ENCODE measurements at places on chromosomes 2 and 18.

GRCh38 chr2:206700156-206700555 lies 18.0 kb downstream of the DYTN start:
- DNase-seq, result peak; percentile 46

GRCh38 chr2:1818404-1818803 lies 74.1 kb upstream of the PXDN start:
- no peak for DNase-seq

- DNase-seq, result no peak
Observed at GRCh38 chr2:43082903-43083677, 143.3 kb downstream of the ZFP36L2 start.

DNA sequence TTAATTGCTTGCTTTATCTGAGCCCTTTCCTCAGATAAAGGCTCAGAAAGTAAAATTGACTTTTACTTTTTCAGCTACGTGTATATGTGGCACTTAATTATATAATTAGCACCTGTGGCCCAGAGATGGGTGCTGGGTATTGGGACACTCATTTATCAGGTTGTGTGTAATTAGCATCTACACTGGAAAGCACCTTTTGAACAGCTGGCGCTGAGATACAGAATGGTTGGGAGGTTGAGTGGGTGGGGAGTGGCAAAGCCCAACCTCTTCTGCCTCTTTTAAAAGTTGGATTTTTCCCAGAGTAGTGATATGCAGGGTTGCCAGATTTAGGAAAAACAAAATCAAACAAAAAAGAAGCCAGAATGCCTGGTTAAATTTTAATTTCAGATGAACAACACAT lies 23.9 kb downstream of the SPTBN1 start:
- no peak for DNase-seq

DNA sequence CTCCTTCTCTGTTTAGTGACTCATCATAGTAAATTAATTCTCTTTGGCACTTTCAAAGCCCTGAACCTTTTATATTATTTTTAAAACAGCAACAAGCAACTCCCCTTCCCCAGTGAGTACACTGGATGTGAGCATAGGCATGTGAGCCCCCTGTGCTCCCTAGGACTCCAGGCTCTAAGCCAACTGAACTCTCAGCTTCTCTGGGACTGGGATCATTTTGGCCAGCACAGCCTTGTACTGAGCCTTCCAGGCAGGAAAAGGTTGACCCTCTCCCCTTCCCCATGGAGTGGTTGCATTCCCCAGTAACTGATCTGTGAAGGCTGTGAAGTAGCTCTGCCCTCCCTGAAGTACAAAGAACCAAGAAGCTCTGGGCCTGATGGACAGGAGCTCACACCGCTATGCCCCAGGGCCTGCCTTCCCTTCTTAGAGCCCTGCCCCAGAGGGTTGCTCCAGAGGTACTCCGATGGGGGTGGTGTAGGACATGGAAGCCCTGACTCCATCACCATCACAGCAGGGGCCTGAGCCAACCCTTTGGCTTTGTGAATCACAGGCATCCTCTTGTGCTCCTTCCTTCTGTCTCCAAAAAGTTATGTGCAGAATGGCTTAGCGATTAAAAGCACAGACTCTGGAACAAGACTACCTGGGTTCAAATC lies 57.8 kb downstream of the ADD2 start:
- no peak for DNase-seq

DNA sequence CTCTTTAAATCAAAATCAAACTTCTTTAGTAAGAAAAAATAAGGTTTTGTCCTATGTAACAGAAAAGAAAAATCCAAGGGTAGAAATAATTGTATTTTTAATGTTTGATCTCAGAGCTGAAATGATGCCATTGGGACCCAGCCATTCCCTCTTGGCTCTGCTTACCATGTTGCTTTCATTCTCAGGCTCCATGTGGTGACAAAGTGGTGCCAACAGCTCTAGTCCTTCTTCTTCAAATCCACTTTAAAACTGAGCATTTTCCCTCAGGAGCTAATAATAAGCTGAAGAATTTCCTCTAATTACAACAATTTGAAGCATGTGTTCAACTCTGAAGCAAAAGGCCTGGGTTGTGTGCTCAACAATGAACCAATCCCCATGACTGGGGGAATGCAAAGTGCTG lies 327.9 kb downstream of the EN1 start:
- DNase-seq, result no peak

GRCh38 chr2:46347648-46348280 lies 50.6 kb downstream of the EPAS1 start:
- no peak for DNase-seq

GRCh38 chr2:216023055-216023648 lies 9.8 kb upstream of the MREG start:
- DNase-seq, result peak; percentile 71

DNA sequence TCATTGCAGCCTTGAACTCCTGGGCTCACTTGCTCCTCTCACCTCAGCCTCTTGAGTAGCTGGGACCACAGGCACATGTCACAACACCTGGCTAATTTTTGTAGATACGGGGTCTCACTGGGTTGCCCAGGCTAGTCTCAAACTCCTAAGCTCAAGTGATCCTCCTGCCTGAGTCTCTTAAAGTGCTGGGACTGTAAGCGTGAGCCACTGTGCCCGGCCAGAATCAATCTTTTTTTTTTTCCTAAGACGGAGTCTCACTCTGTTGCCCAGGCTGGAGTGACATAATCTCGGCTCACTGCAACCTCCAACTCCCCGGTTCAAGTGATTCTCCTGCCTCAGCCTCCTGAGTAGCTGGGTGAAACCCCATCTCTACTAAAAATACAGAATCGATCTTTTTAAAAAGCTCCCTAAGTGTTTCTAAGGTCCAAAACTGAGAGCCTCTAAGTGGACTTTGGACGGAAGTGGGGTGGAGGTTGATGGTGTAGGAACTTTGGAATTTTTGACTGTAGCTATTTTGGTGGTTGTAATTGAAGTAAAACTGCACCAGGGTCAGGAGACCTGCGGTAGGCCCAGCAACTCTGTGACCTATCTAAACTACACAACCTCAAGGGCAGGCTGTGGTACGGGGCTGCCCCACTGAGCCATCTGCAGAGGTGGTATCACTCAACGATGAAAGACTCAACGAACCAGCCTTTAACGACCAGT lies 82.9 kb downstream of the POLR1A start:
- DNase-seq, result no peak

DNA sequence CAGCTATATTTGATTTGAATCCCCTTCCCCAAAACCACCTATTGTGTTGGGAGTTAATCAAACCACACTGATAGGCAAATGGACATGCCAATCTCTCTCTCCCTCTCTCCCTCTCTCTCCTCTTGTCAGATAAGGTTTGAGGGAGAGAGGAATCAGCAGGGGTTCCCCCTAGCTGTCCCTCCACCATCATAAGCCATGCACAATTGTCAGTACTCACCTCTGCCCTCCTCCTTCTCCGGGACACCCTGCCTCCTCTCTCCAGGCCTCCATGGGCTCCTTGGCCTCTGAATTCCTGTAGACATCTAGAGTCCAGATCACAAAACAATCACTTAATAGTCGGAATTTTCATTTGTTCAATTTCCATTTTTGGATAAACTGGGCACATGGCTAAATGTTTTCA lies 243.7 kb upstream of the RAB12 start:
- no peak for DNase-seq

- DNase-seq, result no peak
Observed at GRCh38 chr18:10748641-10749040, 222.8 kb downstream of the NAPG start.

DNA sequence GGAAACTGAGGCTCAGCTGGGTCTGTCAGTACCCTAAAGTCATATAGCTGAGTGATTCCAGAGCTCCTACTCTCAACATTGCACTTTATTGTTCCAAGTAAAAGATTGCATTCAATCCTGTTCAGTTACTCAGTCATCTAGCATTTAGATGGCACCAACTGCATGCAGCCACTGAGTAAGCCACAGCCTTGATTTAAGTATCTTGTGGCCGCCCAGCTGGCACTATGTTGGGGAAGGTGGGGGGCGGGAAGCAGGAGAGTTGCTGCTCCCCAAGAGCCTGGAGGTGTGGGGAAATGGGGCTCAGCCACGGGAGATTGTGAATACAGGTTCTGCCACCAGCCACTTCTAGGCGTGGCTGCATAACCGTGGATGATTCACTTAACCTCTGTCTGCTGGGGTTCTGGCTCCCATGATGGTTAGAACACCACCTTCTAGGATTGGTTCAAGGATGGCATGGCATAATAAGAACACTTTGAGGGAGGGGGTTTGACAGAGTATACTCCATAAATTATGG lies 17.1 kb downstream of the ZFP36L2 start:
- no peak for DNase-seq

GRCh38 chr2:79982445-79982844 lies 322.1 kb downstream of the LRRTM1 start:
- DNase-seq, result no peak

- no peak for DNase-seq
Observed at GRCh38 chr18:23943104-23943503, 71.5 kb upstream of the TTC39C start.

DNA sequence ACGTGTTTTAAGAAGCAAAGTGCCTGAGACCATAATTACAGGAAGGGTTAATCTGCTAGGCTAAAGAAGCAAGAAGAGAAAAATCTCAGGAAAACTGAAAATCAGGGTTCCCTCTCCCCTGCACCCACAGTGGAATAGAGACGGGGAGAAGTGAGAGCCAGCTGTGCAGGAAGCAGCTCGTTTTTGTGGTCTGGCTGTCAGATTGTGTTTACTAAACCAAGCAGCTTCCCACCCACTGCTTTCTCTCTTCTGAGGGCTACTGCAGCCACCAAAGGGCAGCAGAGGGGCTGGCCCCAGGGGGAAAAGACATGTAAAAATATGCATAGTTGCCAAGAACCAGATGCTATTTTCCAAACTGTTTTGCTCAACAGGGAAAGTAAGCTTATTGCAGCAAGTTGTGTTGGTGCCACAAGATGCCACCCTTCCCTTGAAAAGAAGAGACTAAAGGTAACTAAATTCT lies 72.6 kb upstream of the THUMPD2 start:
- peak; percentile 44 for DNase-seq

Measured in fibroblast of pulmonary artery (primary cell).